Mesenteric fat pad (tissue), 1 donor: ENCODE measurements at places on chromosomes 4 and X. TPM values are rescaled to one million over a fixed set of nuclear protein-coding genes. Genes with fewer than 3 reads are reported as not detected.

Gene DMP1
- not detected for total RNA-seq

Gene CAPN6
- total RNA-seq, result 0.16 TPM

Gene SERPINA7
- total RNA-seq, result not detected

Gene DCHS2
- total RNA-seq, result 0.32 TPM

Gene IQSEC2
- total RNA-seq, result 15.4 TPM

Gene BEX1
- 1.1 TPM for total RNA-seq

Gene TKTL2
- not detected for total RNA-seq

Gene SMIM10L2A
- 0.39 TPM for total RNA-seq

Gene ALB
- total RNA-seq, result 0.48 TPM

Gene REST
- total RNA-seq, result 32.1 TPM

Gene SLC26A1
- total RNA-seq, result 0.22 TPM

DNA sequence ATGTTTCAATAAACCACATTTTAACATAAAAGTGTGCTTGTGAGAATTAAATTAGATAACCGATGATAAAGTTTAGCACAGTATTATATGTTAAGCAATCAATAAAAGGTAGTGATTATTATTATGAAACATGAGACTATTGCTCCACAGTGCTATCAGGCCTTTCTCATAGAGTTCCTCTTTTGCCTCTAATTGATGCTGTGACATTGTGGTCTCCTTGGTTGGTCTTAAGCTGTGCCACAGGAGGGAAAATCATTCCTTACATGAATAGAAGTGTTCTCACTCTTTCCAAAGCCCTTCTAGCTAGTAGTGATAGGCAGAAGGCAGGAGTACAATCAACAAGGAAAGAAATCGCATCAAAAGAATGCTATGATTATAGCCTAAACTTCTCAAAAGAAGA is 9.2 kb upstream of the PDHA2 start:
- no peak for DNase-seq

DNA sequence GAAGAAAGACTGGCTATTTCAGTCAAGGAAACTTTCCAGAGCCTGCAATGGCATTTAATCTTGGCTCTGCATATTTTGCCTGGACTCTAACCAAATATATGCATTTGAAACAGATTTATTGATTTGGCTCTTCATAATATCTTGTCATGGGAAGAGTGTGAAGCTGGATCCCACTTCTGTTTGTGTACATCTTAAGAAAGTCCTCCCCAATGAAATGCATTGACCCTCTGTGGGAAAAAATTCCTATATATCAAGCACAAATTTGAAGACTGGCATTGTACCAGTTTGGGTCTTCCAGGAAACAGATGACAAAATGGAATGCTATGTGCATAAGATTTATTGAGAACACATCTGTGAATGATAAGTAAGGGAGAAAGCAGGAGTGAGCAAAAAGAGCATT is 897.3 kb upstream of the TENM3 start:
- no peak for DNase-seq

- DNase-seq, result no peak
Measured at GRCh38 chr4:25345744-25346143, 31.3 kb upstream of the ANAPC4 start.

DNA sequence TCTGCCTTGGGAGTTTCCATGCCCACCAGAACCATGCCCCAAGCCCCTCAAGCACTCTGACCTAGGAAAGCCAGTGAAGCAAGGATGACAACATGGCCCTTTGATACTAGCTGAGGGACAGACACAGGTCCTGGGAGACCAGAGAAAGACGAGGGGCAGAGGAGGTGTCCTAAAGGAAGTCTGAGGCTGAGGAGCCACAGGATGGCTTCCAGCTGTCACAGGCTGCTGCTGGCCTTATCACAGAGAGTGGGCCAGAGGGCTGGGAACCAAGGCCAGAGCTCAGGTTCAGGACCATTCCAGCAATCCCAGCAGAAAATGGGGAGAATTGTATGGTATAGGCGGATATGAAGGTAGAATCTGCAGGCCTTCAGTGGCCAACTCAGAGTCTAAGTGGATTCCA is 31.7 kb upstream of the MSANTD1 start:
- DNase-seq, result peak; percentile 28

DNA sequence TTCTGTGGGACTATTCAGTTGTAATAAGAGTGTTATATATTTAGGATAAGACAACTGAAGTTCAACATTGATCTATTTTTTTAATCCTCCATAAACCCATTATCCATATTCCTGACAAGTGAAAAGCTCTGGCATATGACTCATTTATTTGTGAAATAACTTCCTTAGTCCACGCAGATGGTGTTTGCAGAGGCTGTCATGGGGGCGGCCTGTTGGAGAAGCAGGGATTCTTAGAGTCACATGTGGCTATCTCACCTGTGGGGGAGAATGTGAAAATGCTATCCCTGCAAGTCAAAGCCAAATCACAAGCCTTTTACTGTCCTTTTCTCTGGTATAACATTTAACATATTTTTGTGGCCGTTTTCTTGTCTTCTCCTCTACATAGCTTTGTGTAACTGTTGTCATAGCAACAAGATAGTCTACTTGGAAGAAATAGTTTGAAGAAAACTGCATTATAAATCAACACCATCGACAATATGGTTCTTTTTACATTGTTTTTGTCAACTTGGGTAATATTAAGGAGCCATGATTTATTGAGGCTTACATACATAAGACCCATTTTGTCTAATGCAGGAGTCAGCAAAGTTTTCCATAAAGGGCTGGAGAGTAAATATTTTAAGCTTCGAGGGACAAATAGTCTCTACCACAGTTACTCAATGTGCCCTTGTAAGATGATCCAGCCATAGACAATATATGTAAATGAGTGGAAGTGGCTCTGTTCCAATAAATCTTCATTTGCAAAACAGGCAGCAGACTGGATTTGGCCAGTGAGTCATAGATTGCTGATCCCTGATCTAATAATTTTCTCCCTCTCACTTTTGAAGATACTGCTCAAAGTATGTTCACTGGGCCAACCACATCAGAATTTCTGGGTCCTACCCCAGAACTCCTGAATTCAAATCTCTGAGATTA is 395.0 kb downstream of the DTHD1 start:
- DNase-seq, result no peak

DNA sequence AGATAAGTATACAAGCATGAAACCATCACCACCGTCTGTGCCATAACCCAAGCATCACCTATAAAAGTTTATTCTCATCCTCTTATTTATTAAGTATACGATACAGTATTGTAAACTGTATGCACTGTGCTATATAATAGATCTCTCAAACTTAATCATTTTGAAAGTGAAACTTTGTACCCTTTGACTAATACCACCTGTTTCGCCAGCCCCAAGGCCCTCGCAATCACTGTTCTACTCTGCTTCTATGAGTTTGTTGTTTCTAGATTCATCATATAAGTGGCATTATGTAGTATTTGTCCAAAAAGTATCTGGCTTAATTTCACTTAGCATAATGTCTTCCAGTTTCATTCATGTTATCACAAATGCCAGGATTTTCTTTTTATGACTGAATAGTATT is 72.1 kb upstream of the DOCK11 start:
- DNase-seq, result no peak

- peak; percentile 94 for DNase-seq
Measured at GRCh38 chrX:13734278-13735172, at the start of the genes OFD1 and TRAPPC2. Gene OFD1, plus strand, starts transcription at chrX:13734748. Its CDS starts 324 bp downstream, at chrX:13735072. Gene TRAPPC2, minus strand, starts transcription at chrX:13734620. Its CDS starts 14,657 bp downstream, at chrX:13719963.

- no peak for DNase-seq
Measured at GRCh38 chr4:97153042-97153441, 990.2 kb downstream of the STPG2 start.

GRCh38 chrX:97398030-97398551 is 514.4 kb downstream of the RPA4 start:
- DNase-seq, result no peak

DNA sequence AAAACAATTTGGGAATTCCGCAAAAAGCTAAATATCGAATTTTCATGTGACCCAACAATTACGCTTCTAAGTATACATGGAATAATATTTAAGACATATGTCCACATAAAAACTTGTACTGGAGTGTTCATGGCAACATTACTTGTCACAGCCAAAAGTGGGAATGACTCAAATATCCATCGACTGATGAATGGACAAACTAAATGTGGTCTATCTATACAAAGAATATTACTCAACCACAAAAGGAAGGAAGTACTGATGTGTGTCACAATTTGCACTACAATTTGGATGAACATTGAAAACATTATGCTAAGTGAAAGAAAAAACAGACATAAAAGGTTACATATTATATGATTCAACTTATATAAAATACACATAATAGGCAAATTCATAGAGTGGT is 71.9 kb downstream of the AFF2 start:
- DNase-seq, result no peak

DNA sequence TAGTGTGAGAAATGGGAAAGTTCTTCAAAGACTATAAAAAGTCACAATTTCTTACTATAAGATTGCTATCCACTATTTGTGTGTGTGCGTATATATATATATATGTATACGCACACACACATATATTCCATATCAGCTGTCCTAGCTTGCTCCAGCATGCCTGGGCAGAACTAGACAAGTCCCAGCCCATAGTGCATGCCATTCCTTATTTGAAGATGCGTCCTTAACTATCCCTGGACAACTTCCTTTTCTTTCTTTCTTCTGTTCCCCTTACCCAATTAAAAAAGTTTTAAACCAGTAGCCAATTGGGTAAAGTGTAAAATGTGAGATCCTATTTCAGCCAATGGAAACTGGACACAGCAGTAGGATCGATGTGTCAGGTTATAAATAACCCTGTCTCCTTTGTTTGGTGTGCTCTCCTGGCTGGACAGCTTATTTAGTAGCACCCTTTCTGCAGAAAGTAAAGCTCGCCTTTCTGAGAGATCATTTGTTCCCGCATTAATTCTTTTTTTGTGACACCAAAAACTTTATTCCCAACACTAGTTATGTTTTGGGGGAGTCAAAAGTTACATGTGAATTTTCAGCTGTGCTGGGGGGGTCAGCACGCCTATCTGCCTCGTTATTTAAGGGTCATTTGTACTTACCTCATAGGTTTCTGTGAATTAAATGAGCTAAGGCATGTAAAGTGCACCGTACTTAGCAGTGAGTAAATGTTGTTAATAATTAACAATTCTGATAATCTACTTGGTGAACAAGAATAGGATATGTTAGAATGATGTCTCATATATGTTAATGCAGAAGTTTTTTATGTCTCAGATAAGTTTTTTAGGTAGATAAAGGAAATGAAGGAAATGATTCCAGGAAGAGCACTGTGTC is 40.9 kb downstream of the KDM6A start:
- DNase-seq, result no peak

- no peak for DNase-seq
Measured at GRCh38 chrX:46812445-46812844, 24.4 kb upstream of the RP2 start.

GRCh38 chr4:151922306-151922705 is 161.5 kb upstream of the GATB start:
- no peak for DNase-seq

DNA sequence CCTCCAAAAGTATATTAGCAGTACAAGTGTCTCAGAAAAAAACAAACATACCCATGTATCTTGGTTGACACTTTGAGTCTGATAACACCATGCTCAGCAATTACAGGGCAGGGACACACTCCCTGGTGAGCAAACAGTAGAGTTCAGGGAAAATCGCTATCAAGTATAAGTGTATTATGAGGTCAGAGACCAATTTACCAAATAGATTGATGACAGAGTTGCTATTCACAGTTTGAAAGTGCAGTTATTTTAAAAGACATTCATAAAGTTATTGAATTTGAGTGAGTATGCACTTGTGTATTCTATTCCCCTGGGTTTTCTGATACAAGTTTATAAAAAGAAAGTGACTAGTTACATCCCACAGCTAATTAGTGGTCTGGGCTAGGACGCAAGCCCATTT is 10.2 kb upstream of the LONRF3 start:
- no peak for DNase-seq

DNA sequence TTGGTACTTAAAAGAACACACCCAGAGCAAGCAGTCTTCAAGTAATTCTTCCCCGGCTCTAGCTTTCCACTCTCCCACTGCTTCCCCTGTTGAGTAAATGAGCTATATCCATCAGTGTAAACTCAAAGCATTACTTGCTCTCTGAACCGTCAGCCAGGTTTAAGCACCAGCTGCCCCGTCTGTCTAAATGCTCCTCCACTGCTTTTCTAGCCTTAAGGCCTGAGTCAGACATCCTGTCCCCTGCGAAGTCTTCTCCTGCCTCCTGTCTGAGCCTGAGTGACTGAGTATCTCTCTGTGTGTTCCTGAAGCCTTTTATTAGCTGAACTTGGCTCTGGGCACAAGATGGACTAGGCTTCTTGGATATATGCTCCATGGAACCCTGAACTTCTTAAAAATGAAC is 205.1 kb downstream of the STK32B start:
- no peak for DNase-seq

DNA sequence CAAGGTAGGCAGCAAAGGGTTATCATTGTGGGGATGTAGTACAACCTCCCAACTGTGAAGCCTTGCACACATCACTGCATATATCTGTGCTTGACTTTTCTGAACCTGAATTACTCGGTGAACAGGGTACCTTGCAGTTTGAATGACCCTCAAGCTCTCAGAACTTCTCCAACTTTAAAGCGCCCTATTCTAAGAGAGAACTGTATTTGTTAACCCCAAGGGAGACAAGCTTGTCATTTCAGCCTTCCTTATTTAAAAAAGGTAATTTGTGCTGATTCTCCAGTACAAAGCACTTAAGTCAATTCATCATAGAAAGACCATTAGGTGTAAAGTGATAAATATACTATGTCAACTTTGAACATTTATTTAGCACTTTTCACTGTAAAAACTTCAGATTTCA is 122.0 kb upstream of the STS start:
- DNase-seq, result no peak

- DNase-seq, result no peak
Measured at GRCh38 chrX:118464501-118464900, 31.1 kb upstream of the DOCK11 start.

- no peak for DNase-seq
Measured at GRCh38 chrX:39814391-39814790, 283.4 kb downstream of the BCOR start.

DNA sequence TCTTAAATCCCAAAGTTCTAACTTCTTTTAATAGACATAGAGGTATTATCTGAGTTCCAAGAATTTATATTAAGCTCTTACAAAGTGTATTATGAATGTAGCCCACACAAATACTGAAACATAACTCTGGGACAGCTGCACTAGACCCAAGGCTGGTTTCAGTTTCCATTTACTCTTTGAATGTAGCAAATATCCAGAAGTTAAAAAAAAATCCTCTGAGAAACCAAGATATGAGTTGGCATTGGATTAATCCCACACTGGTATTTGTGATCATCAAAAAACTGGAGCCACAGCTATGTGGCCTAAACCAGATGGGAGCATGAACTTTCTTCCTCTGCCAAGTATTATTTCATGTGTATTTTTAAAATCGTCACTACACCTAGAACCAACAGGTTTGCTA is 23.6 kb upstream of the SMPX start:
- no peak for DNase-seq

GRCh38 chrX:129771266-129771995 is 8.3 kb upstream of the SASH3 start:
- DNase-seq, result no peak

DNA sequence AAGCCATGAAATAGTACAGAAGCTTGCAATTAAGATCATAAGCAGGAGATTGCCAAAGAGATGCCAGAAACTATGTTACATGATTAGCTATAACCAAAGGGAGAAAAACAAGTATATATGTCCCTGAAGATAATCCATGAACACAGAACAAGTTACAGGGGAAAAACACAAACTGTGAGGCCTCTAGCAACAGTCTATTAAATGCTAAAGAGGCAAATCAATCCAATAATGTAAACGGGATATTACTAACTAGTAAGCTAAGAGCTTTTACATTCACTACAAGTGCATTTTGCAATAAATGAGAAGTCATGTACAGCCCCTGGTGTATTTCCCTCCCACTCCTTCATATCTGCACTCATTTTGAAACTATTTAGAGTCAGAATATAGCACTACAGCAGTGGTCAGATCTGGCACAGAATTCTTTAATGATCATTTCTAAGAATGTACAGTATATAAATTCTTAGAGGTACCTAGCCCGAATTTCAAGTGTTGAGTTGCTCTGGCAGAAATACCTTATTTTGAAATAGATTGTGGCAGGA is 449.8 kb upstream of the SMIM31 start:
- DNase-seq, result no peak
